ENCODE measurements at places on chromosomes 6 and 20.

DNA sequence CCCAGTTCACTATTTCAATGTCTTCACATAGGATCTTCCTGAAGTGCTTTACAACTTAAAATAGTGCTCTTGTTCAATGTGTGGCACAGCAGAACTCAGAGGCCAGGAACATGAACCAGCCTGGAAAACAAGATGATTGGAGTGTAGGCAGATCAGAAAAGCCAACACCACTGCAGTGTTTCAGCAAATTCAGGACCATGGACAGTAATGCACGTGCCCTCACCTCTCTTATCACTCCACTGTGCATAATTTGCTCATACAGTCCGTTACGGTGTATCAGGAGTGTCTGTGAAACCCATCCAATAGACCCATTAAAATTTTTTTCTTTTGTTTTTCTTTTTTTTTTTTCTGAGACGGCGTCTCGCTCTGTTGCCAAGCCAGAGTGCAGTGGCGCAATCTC lies 27.6 kb upstream of the HACE1 start:
- DNase-seq: no peak

GRCh38 chr20:6086868-6087267 lies 33.0 kb upstream of the LRRN4 start:
- no peak for DNase-seq

GRCh38 chr20:55538261-55538908 lies 466.9 kb downstream of the CBLN4 start:
- DNase-seq: no peak

GRCh38 chr6:147161974-147162495 lies 42.2 kb upstream of the STXBP5 start:
- DNase-seq: no peak

DNA sequence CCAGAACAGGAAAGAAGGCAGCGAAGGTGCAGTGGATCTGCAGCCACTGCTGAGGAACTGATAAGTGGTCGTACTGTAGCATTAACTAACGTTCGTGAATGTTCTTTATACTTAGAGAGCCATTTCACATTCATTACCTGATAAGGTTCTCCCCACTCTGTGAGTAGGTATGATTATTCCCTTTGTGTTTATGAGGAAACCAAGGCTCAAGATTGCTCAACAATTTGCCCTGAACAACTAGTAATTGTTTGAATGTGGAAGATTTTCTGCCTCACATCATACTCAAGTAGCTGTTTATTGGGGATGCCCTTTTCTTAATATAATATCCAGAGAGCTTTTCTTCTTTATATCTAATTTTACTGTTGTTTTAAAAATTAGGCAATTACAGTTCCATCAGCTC lies 24.9 kb upstream of the ELOVL5 start:
- DNase-seq: no peak

DNA sequence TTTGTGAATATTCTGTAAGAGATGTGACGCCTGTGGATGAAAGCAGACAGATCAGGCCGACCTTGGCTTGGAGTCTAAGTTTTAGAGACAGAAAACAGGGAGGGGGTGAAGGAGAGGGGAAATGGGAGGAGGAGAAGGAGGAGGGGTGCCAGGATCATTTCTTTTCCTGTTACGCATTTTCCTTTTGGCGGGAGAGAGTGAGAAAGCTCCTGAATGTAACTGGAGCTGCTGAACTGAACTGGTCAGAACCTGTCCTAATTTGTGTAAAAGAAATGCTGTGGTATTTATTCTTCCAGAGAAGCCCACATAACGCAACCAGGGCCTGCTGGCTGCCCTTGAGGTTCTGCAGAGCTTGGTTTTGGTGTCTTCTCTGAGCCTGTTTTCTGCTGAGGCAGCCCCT lies 41.9 kb downstream of the UTRN start:
- DNase-seq: no peak

GRCh38 chr6:56933650-56934049 lies 21.3 kb upstream of the BEND6 start:
- no peak for DNase-seq

DNA sequence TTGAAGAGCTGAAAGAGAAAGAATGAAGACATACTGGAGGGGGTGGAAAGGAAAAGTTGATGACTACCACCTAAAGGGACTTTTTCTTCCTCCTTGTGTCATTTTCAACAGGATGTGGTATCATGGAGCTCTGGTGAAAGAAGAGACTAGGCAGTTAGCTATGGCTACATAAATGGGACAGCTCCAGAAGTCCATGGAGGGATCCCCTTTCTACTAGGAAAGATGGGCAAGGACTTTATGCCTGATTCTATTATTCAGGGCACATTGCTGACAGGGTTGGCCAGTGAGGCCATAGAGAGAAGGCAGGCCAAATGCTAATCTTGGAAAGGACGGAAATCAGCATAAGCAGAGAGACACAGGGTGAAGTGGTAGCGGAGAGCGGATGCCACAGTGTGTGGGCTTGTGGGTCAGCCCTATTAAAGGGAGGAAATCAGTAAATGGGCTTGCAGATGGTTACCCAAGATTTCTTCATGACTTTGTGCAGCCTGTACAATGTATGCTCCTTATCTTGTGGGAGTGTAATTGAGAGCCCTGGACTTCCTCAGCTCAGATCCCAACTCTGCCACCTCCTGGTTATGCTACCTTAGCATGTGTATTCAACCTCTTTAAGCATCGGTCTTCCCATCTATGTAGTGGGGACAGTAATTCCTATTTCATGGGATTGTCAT lies 77.4 kb upstream of the TMEM170B start:
- DNase-seq: no peak

GRCh38 chr6:155351273-155352129 lies 37.2 kb upstream of the TFB1M start:
- DNase-seq: no peak

DNA sequence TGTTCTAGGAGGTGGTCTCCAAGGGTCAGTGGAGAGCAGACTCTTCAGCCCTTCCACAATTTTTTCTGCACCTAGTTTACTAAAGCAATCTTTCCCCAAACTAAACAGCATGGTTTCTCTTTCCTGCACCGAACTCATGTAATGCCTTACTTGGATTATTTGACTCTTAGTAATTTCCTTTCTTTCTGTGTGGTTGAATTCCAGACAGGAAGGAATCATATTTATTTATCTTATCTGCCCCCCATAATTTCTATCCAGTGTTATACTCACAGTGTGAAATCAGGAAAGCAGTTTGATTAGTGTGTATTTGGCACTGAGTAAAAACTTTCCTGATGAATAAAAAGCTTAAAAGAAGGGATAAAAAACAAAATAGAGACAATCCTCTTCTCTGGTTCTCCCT lies 140.3 kb upstream of the STMND1 start:
- DNase-seq: no peak

DNA sequence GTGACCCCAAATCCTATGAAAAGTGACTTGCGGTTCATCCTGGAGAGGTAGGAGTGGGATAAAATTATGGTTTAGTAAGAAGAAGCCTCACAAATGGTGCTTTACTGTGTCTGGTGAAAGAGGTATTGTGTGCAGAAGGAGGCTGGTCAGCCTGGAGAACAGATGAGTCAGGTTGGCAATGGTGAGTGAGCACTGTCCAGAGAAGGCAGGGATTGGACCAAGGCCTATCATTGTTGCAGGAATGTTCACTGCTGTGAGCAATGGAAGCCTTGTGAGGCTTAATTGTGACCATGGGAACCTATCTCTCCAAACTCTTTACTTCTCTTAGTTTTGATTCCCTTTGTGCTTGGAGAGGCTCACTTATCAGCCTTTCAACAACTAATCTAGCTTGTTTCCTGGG lies 89.0 kb upstream of the KCNK16 start:
- DNase-seq: no peak

DNA sequence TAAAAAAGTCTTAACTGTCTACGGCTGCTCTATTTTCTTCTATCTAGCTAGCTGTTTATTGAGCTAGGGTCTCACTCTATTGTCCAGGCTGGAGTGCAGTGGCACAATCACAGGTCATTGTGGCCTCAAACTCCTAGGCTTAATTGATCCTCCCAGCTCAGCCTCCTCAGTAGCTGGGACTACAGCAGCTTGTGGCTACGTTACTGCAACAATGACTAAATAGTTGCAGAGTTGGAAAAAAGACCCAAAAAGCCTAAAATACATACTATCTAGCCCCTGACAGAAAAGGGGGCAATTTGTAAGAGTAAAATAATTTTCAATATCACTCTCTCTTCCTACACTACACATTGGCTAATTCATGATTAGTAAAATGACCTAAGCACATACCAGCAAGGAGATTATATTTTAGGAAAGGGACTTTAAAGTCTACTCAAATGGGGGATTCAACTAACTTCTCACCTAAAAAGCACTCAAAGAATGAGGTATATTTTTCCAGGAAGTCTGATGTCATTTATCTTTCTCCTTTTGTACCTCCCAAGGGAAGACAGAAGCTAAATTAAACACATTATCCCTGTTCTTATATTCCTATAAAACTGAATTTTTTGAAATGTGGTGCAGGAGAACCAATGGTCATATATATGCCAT lies 82.8 kb downstream of the ZMYND8 start:
- DNase-seq: no peak

GRCh38 chr6:145548933-145549648 lies 186.2 kb downstream of the EPM2A start:
- no peak for DNase-seq

DNA sequence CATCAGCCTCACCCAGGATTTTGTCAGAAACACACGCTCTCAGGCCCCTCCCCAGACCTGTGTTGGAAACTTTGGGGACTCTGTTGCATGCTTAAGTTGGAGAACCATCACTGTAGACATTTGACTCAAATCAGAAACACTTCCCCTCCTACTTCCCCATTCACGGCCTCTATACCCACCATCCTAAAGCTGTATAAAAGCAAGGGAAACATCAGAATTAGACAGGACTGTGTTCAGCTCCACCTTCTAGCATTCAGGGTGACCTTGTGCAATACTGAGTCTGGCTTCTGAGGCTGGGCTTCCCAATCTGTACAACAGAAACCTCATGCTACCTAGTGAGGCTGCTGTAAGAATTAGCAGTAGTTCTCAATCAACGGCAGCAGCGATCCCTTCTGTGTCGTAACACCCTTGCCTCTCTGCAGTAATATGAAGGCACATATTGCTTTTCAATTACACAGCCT lies 252.3 kb downstream of the LY86 start:
- DNase-seq: no peak

DNA sequence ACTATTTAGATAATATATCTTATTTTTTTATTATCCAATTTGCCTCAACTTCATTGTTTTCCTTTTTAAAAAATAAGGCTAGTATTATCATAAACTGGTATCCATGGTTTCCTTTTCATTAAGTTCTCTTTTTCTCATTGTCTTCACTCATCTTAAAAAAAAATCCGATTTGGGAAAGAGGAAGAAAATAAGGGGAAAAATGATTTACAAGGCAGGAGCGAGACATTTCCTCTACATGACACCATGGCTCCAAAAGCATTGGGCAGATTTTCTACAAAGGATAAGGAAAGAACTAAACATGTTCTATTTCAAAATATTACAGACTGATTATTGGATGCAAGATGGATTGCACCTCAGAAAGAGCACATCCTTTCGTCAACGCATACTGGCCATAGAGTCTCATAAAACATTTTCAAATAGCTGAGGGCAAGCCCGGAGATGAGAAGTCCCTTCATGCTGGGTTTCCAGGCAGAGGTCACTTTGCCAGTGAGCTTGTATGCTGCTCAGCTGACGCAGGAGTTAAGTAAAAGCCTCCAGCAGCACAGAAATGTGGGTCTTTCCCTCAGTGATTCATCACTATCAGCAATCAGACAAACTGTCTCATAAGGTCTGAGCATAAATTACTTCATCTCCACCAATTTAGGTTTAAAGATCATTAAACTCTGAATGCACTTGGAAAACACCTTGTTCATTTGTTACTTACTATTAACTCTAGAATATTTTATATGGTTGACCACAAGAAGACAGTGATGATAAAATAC lies 129.0 kb upstream of the TNFAIP3 start:
- no peak for DNase-seq

- DNase-seq: no peak
These were observed 29.8 kb downstream of the NCOA3 start for GRCh38 chr20:47531458-47531857.

GRCh38 chr6:150430815-150431214 lies 62.0 kb downstream of the IYD start:
- DNase-seq: no peak

GRCh38 chr6:80548532-80548931 lies 442.1 kb downstream of the BCKDHB start:
- DNase-seq: no peak

DNA sequence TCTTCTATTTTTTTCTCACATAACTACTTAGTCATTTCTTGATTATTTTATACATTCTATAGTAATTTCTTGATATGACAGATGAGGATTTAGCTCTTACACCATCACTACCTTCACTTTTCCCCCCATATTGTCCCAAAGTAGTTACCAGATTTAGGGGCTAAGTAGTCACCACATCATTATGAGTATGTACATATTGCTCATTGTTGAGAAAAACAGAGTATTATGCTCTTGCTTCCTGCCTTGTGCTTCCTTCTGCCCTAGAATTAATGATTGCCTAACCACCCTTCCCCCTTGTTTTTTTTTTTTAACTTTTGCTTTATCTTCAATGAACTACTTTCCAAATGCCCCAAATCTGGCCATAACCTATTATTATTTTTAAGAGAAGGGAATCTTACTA lies 6.8 kb upstream of the HLA-B start:
- no peak for DNase-seq

GRCh38 chr6:125764121-125764671 lies 14.8 kb downstream of the HEY2 start:
- DNase-seq: no peak

DNA sequence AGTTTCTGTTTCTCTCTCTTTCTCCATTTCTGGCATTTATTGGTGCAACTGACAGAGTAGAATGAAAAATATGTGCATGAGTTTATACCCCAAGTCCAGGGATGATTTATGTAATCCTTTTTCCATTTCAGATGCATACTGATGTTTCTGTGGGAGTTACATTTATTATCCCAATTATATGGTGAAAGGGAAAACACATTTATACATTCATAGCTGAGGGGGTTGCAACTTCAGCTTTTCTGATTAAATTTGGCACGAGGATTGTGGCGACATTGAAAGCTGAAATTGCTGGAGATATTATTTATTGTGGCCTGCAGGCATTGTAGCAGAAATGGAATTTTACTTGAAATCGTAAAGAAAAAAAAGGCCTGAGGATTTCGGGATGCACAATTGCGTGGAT lies 31.5 kb upstream of the FNDC1 start:
- DNase-seq: no peak

DNA sequence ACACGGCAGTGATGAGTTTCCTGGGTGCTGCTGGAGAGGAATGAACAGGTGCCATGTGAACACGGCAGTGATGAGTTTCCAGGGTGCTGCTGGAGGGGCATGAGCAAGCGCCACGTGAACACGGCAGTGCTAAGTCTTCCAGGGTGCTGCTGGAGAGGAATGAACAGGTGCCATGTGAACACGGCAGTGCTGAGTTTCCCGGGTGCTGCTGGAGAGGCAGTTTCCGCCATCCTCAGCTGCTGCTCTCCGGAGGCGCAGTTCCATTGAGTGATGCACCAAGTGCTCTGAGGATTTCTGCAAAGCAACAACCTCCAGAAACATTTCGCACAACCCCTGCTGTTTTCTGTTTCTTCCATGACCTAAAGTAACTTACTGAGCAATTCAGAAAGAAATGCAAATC lies 155.4 kb downstream of the SMOC2 start:
- no peak for DNase-seq

DNA sequence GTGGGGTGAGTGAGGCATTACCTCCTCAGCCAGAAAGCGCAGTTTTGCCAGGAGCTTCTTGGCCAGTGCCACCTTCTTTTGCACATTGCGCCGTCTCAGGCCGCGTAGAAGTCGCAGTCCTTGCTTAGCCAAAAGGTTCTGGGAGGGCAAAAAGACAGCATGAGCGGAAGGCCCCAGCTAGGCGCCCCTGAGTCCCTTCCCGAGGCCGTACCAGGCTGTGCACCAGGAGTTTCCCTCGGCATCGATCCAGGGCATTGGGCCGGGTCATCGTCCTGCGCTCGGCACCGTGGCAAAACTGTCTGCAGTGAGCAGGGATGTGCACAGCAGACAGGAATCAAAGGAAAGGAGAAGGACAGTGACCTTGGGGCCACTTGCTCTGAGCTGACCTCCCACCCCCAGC lies 20.2 kb upstream of the SPAG4 start:
- no peak for DNase-seq
